Activated CD4-positive, alpha-beta T cell treated with anti-CD3 and anti-CD28 coated beads for 36 hours (primary cell): ENCODE measurements at places on chromosomes 4 and X.

DNA sequence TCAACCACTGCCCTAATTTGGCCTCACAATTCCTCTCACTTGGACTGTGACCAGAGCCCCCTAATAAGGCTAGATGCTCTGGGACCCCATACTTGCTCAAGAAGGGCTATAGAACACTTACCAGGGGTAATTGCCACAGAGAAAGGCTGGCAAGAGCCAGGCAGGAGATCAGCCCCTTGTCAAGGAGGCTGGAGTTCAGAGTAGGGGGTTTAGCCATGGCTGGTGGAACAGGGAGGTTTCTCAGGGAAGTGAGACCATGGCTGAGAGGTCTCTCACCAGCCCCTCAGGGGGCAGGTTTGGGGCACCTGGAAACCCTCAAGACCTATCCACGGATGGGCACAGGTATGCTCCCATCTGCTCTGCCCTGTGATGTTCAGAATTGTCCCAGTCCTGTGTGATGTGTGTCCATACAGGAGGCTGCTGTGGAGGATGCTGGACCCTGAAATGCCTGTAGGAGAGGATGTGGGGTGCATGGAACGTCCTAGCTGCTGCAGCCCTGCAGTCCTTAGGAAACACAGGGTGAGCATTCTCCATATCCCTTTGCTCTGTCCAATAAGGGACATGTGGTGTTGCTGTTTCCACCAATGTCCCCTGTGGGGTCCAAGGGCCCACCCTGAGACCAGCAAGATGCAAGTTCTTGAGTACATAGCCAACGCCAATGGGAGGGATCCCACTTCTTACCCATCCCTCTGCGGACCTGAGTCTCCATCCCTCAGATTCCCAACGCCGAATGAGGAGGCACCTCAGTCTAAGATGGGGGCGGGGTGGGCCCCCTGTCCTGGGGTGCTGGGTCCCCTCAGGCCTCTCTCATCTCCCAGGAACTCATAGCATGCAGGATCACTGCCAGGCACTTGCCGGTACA lies 16.4 kb upstream of the HSFX1 start:
- no peaks in the 10 kb centered on the region for H3K4me1 ChIP-seq
- H3K36me3 ChIP-seq: no peaks in the 10 kb centered on the region
- peaks cover 2% of the 10 kb centered on the region for H3K27me3 ChIP-seq
- no peak overlapping the region for H3K4me3 ChIP-seq
- DNase-seq: no peak

DNA sequence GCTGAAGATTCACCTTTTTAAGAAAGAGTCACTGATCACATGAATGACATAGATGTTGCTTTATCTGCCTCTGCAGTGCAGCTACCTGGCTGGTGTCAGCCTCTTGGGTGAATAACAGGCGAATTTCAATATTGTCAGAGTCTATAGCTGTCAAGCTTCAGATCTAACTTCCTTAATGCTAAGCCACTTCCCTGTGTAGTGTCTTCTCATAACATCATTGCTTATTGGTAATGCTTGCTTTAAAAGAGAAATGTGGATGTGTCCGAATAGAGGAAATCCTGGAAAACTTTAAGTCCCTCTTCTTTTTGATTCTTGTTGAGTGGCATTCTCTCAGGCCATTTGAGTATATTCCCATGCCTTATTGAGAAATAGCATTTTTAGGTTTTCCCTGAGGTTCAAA lies 7.3 kb upstream of the IGFBP7 start:
- no peaks in the 10 kb centered on the region for H3K36me3 ChIP-seq
- no peaks in the 10 kb centered on the region for H3K4me1 ChIP-seq
- no peak overlapping the region for H3K4me3 ChIP-seq
- H3K27ac ChIP-seq: no peak overlapping the region
- peaks cover 23% of the 10 kb centered on the region for H3K27me3 ChIP-seq

DNA sequence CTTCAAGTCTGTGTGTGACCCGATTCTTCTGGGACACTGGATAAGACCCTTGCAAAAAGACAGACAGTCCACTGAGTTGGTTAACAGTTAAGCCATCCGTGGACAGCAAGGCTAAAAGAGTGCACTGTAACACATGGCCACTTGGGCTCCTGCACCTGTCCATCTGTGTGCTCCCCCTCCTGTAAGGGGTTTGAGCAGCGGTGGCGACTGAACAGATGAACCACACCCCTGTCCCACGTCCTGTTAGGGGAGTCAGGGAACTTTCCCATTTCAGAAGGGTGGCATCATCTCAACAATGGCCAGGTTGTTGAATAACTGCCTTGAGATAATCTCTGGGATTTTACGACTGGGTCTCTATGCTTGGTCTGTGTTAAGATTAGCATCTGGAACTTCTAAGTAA lies 178.6 kb downstream of the GRXCR1 start:
- H3K27ac ChIP-seq: no peak overlapping the region
- H3K36me3 ChIP-seq: no peaks in the 10 kb centered on the region
- DNase-seq: no peak

- DNase-seq: peak; percentile 67
- H3K27me3 ChIP-seq: no peaks in the 10 kb centered on the region
- peak overlapping the region; percentile 94 for H3K4me3 ChIP-seq
Measured at GRCh38 chr4:153466949-153467896, 1.1 kb downstream of the TMEM131L start.

DNA sequence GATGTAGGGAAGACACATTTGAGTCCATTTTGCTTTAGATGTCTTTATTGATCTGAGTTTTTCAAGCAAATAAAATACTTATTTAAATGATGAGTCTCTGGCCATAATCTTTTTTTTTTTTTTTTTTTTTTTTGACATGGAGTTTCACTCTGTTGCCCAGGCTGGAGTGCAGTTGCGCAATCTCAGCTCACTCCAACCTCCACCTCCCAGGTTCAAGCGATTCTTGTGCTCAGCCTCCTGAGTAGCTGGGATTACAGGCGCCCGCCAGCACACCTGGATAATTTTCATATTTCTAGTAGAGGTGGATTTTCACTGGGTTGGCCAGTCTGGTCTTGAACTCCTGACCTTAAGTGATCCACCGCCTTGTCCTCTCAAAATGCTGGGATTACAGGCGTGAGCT lies 194.5 kb upstream of the MAD2L1 start:
- no peak overlapping the region for H3K27ac ChIP-seq
- H3K36me3 ChIP-seq: no peaks in the 10 kb centered on the region
- H3K4me3 ChIP-seq: no peak overlapping the region
- peaks cover 3% of the 10 kb centered on the region for H3K27me3 ChIP-seq
